ENCODE measurements at places on chromosomes 11 and 22. TPM values are rescaled to one million over a fixed set of nuclear protein-coding genes. Genes with fewer than 3 reads are reported as not detected.

DNA sequence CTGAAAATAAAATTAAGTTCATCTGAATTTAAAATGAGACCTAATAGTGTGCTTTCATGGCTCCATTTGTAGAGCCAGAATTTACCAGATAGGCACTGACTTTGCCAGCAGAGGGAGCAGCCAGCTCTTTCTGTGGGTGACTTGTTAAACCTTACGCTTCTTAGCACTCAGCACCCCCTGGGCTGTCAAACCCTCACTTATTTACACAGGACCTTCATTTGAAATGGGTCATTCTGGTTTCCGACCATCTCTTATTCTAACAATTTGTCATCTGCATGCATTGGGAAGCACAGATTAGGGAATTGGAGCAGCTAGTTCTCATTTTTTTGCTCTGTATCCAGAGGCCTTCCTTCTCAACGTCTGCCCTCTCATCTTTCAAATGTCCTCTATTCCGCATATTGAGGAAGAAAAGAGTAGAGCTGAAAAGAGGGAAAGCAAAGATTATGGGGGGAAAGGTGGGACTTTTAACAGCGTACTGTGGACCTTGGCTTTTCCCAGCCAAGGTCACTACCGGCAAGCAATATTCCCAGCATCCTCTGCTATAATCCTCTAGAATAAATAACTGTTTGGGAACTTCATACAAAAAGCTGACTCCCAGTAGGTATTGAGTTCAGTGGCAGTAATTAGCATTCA is 3.1 kb downstream of the ASRGL1 start:
- DNase-seq: peak; percentile 61

DNA sequence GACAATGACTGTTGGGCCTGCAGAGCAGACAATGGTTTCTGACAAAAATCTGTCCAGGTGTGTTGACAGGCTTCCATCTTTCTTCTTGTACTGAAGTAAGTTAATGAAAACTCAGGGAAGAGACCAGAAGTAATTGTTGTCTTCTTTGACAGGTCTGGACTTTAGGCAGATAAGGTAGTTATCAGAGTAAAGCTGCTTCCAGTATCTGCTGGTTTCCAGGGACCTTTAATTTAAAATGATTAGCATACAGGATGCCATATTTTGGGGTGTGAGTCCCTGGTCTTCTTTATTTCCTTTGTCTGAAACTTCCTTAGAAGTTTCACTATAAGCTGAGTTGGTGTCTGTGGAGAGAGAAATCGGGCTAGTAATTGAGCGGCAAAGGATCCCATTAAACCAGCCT is 1.4 kb downstream of the TMX2 start:
- no peak for DNase-seq

GRCh38 chr11:109511598-109511997 is 89.6 kb downstream of the C11orf87 start:
- DNase-seq: no peak

The APOL6 gene
- total RNA-seq: 37.9 TPM

DNA sequence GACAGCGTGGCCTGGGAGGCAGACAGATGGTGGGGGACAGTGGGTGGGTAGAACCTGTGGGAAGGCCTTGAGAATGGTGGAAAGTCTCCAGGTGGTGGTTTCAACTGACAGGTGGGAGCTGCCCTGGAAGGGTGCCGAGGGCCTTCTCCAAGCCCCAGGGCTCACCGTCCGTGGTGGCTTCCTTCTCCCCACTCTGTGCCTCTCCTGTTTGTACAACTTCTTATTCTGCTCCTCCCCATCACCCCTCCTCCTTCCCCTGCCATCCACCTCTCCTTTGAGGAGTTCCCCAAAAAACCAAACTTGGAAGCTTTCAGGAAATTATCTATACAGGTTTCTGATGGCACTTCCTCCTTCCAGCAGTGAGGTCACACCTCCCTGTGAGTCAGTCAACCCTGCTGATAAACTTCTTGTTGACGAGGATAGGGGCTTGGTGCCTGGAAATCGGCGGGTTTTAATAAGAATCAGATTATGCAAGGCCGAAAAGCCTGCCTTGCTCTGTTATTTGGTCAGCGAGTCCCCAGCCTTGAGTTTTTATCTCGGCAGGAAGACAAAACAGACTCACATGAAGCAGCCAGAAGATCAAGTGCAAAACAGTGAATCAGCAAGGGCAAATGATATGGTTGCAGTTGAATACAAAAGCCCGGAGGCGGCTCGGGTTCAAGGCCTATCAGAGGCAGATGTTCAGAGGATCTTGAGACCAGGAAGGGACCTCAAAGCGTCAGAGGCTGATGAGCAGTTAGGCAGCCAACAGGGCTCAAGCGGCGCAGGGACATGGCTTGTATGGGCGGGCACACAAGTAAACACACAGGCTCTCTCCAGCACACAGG is 9.5 kb upstream of the ST3GAL4 start:
- no peak for DNase-seq

The CHCHD10 gene
- 0.69 TPM for total RNA-seq

DNA sequence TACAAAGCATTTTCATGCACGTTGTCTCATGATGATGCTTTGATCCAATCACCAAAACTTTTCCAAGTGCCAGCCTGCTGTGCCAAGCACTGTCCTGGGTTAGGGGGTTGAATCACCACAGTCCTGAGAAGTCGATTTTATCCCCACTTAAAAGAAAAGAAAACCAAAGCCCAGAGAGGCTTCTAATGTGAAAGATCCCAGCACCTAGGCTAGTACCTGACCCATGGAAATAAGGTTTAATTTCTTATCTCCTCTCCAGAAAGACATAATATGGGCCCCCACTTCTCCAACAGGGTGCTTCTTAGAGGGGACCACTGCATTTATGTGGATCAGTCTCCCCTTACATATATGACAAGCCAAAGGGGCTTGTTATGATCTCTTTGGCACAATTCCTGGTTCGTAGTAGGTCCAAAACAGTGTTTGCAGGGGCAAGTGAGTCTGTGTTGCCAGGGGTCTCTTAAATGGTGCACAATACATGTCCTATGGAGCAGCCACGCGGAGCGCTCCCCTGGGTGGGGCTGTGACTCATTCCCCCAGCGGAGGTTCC is 1.9 kb upstream of the BCL9L start:
- no peak for DNase-seq

GRCh38 chr22:19173047-19174035 is 5.2 kb downstream of the SLC25A1 start:
- DNase-seq: no peak

- DNase-seq: peak; percentile 82
Observed at GRCh38 chr11:111960916-111961315, 23.8 kb downstream of the DIXDC1 start.

GRCh38 chr11:79467761-79468160 is 26.9 kb upstream of the TENM4 start:
- DNase-seq: no peak

- no peak for DNase-seq
Observed at GRCh38 chr11:131190446-131190845, 180.0 kb upstream of the NTM start.

GRCh38 chr22:46574993-46575910 is 37.8 kb upstream of the CELSR1 start:
- DNase-seq: peak; percentile 18

DNA sequence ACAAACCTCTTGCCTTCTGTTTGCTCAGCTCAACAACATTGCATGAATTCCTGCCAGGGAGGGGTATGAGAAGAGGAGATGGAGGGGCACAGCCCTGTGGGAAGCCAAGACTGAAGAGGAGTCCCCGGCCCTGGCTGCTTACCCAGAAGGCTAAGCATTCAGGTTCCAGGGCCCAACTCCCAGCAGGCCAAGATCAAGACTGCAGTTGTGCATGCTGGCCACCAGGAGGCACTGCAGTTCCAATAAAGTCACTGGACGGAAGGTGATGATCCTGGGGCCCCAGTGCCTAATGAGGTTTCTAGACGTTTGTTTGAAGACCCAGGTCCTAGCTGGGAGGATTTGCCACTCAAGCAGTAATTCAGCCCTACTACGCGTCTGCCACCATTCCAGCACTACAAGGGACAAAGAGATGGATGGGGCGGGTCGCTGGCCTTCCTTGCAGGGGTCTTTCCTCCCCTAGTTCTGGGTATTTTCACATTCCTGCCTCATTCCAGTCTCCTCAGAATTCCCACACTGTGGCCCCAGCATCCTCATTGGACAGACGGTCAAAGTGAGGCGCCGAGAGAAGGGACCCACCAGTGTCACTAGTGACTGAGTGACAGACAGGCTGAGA is 23.6 kb downstream of the ALX4 start:
- DNase-seq: peak; percentile 26

- DNase-seq: peak; percentile 30
Observed at GRCh38 chr11:125593114-125593820, 615 bp downstream of the STT3A start.

DNA sequence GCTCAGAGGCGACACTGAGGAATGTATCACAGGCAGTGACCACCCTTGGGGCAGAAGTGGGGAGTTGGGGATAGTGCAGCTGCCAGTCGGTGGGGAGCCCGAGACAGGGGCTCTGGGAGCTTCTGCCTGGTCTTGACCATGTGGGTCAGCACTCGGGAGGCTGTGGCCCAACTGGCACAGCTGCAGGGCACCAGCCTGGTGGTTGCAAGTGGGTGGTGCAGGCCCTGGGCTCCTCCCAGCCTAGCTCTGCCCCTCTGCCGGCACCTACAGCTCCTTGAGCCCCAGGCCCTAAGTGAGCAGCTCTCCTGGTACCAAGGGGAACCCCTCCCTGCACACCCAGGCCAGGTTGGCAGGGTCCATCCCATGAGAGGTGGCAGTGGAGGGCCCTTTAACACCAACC is 12.6 kb upstream of the RASL10A start:
- DNase-seq: no peak

The OR52A1 gene
- total RNA-seq: not detected

The NAALAD2 gene
- total RNA-seq: 0.10 TPM

The OR52N4 gene
- total RNA-seq: not detected

DNA sequence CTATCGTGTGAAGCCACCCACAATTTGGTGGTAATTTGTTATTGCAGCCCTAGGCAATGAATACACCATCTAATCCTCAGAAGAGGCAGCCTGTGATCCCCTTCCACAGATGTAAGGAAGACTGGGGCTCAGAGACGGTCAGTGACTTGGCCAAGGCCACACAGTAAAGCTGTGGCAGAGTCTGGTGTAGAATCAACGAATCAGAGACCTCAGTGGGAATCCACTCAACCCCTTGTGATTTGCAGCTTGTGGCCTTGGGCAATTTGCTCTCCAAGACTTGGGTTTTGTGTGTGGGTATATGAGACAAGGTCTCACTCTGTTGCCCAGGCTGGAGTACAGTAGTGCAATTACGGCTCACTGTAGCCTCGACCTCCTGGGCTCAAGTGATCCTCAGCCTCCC is 1.9 kb downstream of the LGALS2 start:
- no peak for DNase-seq

The RIBC2 gene
- 0.30 TPM for total RNA-seq
